GM19239 (cell line): ENCODE measurements at places on chromosomes 11 and 22.

DNA sequence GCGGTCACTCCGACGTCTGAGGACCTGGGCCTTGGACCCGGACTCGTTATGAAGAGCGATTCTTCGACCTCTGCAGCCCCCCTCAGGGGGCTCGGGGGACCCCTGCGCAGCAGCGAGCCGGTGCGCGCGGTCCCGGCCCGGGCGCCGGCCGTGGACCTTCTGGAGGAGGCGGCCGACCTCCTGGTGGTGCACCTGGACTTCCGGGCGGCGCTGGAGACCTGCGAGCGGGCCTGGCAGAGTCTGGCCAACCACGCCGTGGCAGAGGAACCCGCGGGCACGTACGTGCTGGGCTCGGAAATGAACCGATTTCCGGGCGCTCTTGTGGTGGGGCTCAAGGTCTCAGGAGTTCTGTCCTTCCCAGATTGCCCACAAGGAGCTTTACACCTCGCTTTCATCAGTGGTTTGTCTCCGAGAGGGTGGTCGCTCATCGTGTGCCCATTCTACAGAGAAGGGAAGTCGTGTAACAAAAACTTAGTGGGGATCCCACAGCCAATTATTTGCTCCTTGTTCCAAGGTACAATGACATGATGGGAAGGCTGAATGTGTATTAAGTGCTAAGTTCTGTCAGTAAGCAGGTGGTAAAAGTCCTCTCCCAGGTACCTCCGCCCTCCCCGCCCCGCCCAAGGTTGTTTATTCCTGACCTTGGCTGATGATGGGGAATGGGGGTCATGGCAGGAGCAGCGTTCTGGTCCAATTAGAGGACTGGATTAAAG, 695 bp downstream of the PEX26 start:
- no peak for DNase-seq

- no peak for DNase-seq
Measured at GRCh38 chr11:119784421-119784820, 55.4 kb upstream of the NECTIN1 start.

DNA sequence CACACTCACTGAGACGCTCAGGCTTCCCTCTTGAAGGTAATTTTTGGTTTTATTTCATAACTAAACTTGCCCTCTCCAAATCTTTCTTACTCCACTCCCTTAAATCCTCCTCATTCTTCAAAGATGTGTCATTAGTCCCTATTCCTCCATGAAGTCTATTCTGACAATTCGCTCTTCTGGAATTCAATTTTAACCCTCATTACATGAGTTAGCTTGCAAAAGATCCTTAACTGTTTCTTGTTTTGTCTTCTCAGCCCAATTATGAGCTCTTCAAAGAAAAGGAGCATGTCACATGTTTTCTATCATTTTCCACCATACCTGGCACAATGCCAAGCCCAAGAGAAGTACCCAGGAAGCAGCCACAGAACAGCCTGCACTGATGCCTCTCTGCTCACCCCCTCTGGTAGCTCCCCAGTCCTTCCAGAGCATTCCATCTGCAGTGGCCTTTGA, 13.0 kb downstream of the GALNT18 start:
- no peak for DNase-seq

- DNase-seq, result no peak
Measured at GRCh38 chr11:68813773-68814172, 27.9 kb downstream of the CPT1A start.

DNA sequence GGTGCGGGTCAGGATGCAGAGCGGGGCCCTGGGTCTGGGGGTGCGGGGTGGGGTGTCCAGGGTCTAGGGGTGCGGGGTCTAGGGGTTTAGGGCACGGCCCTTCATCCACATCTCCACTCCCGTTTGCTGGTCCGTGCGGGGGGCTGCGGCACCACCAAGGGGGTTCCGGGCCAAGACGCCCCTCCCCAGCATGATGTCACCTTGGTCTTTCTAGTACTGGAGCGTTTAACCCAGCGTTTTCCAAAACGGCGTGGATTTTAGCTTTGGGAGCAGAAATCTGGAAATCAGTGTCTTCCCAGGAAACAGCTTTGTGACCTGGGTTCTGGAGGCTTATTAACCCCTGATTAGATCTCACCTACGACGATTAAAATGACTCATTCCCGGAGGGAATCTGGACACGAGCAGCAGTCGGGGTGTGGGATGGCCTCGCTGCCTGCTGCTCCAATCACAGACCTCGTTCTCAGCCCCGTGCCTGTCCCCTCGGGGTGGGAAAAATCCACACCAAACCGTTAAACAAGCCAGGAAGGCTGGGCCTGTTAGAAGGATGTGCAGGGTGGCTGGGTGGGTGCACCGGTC, 759 bp downstream of the AP2A2 start:
- DNase-seq, result no peak

GRCh38 chr11:111413849-111414248, 34.8 kb upstream of the POU2AF1 start:
- no peak for DNase-seq

DNA sequence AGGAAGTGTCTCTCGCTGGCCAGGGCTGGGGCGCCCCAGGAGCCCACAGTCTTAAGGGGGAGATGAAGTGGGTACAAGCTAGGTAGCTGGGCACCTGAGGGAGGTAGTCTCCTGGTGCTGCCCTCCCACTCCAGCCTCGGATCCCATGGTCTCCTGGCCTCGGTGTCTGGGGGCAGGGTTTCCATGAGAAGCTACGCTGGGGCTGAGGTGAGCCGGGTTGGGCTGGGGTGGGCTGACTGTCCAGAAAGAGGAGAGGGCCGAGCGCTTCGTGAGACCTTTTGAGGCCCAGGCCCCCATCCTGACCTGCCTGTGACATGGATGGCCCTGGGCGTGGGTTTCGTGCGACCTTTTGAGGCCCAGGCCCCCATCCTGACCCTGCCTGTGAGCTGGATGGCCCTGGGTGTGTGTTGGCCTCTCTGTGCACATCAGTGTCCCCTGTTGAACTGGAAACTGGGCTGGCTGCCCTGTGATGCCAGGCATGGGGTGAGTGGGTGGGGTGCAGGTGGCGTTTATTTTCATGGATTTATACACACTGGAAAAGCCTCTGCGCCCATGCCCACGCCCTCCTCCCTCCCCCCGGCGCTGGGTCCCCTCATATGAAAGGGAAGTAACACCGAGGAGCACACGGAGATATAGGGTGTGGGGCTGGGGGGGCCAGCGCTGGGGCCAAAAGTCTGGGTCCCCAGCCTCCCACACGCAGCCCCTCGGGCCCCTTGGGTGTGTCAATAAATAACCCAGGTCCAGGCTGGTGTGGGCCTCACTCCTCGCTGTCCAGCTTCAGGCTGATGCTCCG, 8.6 kb downstream of the AIP start:
- no peak for DNase-seq

DNA sequence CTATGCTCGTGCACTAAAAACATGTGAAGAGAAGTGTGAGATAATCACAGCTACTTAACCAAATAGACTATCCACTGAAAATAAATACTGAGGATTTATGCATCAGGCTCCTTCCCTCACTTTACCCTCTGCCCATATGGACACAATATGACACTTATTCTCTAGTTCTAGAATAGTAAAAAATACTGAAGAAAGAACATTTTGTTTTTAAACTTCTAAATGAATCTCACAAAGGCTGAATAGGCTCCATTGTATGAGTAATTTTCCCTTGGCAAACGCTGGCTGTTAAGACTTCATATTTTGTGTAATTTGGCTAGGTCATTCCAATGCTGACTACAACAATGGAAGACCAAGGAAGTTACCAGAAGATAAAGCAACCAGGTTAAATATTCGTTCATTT, 9.9 kb downstream of the HPS5 start:
- DNase-seq, result no peak

GRCh38 chr11:108648528-108648885, 16.4 kb upstream of the DDX10 start:
- DNase-seq, result no peak

GRCh38 chr11:86873573-86874083, 73.3 kb downstream of the PRSS23 start:
- DNase-seq, result no peak

GRCh38 chr11:1006762-1007161, 29.8 kb downstream of the MUC6 start:
- no peak for DNase-seq

- no peak for DNase-seq
Measured at GRCh38 chr11:67195971-67196456, 70.3 kb upstream of the GRK2 start.

DNA sequence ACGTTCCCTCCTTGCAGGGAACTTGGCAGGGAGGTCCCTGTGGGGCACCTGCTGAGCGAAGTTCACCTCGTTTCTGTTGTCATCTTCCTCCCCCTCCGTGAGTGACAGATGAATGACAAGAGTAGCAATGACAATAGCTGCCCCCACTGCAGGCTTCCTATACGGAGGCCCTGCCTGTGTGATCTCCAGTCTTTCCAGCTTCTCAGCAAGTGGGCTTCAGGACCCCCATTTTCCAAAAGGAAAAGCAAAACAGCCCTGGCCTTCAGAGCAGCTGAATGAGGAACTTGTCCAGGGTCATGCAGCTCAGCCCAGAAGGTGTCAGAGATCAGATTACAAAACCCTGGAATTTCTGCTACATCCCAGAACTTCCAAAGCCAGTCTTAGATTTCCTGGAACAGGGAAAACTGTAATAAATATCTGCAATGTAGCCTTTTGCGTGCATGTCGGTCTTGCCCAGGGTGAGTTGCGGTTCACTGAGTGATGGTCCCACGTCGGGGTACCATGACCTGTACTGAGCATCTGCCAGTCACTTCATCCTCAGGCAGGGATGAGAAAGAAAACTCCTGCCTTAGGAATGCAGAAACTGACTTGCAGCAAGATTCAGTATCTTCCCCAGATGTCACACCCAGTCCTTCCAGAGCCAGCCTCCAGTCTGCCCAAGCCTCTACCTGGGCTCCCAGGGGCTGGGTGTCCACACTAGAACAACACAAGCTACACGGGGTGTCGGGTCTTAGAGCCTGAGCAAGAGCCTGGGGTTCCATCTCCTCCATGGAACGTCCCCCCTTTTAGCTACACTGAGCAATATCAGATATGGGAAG, 1457.0 kb downstream of the BRD1 start:
- DNase-seq, result no peak

- DNase-seq, result no peak
Measured at GRCh38 chr11:46285594-46286033, 8.2 kb downstream of the CREB3L1 start.

DNA sequence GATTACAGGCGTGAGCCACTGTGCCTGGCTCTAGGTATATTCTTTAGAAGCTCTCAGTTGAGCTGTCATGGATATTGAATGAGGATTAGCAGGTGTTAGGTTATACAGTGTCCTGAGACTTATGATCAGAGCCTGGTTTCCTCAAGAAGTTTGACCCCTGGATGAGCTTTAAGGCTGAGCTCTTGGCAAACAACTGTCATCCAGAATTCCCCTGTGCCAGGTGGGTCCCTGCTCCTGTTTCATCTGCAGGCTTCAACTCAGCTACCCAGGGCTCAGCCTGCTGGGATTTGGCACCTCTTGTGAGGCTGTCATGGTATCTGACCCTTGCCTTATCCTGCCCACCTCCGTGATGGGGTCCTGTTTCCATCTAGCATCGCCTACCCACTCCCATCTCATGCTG, 24.3 kb downstream of the SERPINH1 start:
- DNase-seq, result no peak

DNA sequence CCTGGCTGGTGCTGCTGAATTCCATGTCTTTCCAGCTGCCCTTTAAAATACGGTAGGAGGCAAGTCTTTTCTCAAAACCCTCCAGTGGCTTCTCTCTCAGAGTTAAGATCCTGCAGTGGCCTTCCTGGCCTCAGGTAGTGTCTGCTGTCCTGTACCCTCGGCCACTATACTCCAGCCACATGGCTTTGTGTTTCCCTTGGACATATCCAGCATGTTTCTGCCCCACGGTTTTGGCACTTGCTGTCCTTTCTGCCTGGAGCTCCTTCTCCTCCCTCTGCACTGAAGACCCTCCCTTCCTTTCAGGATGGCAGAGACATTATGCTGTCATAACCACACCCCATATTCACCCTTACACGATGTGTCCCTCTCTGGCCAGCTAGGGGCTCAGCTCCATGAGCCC, 76.5 kb upstream of the B3GAT1 start:
- no peak for DNase-seq

DNA sequence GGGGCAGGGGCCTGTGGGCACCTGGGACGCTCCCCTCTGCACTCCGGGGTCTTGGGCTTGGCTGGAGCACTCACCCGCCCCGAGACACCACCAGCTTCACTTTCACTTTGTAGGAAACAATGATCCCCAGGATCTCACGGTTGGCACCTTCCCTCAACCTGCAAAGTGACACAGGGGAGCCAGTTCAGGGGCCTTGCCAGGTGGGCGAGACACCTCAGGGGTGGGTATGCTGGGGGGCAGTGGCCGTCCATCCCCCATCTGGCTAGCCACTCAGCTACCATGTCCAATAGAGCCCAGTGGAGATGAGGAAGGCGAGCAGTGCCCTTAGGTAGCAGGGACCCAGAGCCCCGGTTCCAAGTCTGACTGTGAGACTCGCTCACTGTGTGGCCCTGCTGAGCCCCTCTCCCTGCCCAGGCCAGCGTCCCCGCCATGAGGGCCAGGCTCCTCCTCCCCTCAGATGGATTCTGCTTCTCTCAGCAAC, 32.3 kb downstream of the TPBGL start:
- DNase-seq, result no peak

GRCh38 chr11:133898770-133899115, 53.4 kb upstream of the SPATA19 start:
- no peak for DNase-seq
